ENCODE measurements at places on chromosomes 4 and X.
A peak's percentile ranks its signal among the peaks of the same experiment; 100 is the strongest.

DNA sequence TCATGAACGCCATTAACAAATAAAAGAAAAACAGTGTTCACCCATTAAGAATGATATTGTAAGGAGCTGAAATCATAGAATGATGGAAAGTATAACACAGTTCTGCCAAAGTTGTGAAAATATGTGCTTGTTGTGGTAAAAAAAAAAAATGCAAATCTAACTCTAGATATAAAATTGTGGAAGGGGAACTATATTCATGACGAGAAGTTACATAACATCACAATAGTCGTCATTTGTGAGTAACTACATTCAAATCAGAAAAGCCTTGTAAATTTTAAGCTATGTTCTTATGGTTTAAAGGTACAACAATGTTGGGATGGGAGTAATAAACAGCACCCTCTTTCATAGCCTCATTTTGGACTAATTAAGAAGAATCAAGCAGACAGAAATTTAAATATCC is 57.6 kb upstream of the PRDM8 start:
- DNase-seq, result no peak

DNA sequence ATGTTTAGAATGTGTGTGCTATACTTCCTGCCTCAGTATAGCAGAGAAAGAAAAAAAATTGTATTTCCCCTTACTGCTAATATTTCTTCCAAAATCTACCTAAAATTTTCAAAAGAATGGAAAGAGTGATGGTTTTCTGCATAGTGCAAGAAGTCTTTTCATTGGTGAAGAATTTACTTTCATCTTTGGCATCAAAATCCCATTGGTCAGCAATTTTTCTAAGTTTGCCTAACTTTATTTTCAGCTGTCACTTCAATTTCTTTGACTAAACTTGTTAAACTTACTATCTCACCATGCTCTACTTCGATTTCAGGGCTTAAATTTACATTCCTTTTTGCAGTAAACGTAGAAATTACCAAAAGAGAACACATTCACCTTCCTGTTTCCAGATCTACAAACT is 44.5 kb upstream of the MAGEB2 start:
- DNase-seq, result no peak

GRCh38 chr4:112288455-112288854 is 2.8 kb upstream of the TIFA start:
- DNase-seq, result no peak

DNA sequence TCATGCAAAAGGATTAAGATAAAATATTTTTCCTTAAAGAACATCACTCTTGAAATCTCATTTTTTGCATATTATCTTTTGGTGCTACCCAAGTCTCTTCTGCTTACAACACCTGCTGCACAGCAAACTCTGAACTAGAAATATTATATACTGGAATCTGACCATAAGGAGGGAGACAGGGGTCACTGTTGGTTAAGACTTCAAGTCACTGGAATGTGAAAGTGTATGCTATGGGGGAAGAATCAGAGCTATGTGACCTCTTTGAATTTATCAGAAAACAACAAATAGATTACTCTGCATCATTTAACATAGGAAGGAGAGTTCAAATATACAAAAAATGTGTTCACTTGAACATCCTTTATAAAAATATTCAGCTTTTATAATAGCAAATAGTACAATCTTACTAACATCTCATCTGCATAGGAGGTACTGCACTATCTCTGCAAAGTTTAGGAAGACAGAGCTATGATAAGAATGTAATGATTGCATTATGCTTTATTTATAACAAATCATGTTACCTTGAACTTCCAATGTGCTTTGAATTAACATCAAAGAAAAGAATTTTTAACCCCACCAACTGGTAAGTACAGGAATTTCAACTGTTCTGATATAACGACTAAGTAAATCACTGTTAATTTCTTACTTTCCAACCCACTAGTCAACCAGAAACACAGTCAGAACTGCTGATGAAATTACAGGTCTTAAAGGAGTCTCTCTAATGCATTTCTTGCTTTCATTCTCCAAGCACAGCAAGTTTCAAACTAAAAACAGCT is 69.8 kb downstream of the ZNF827 start:
- DNase-seq, result no peak

- DNase-seq, result no peak
Observed at GRCh38 chr4:113434247-113434587, 327.3 kb downstream of the CAMK2D start.

GRCh38 chr4:169485791-169486742 is 126.3 kb downstream of the NEK1 start:
- peak; percentile 38 for DNase-seq

DNA sequence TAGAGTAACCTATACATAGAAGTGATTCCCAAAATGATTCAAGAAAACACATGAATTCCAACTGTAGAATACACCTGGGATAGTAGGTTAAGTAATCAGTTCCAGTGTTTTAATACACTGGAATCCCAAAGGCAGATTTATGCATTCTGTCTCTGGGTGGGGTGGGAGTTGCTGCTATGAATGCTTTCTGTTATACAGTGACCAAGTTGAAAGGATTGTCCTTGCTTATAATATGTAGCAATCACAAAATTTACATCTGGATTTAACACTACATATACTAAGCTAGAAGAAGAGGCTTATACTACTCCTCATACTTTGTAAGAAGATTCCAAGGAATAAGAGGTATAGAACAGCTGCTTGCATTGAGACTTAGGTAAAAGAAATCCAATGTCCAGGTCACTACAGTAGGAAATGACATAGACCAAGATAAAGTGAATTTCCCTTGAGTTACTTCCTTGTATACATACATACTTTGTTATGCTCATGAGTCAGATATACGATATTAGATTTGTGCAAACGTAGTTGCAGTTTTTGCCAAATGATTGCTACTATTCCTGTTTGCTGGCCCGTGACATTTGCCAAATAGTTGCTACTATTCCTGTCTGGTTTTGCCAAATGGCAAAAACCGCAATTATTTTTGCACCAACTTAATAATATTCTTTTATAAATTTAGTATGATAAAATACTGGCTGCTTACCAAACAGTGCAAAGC is 210.5 kb upstream of the DIAPH2 start:
- no peak for DNase-seq

DNA sequence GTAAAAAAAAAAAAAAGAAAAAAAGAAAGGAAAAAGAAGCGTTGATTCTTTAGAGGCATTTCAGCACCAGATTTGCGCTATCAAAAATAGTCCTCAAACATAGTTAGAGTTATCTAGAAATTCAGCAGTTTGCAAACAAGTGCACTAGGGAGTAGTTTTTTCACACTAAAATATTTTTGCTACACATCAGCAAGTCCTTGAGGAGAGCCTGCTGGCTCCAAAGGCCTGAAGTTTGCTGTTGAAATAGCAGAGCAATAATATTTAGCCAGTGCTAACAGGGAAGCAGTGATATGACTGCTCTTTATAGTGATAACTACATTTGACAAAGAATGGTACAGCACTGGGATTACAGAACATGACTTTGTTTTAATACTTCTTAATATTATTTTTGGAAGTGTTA is 472.2 kb downstream of the PCDH7 start:
- no peak for DNase-seq

- DNase-seq, result peak; percentile 36
Observed at GRCh38 chrX:54921427-54922021, 900 bp downstream of the TRO start.

DNA sequence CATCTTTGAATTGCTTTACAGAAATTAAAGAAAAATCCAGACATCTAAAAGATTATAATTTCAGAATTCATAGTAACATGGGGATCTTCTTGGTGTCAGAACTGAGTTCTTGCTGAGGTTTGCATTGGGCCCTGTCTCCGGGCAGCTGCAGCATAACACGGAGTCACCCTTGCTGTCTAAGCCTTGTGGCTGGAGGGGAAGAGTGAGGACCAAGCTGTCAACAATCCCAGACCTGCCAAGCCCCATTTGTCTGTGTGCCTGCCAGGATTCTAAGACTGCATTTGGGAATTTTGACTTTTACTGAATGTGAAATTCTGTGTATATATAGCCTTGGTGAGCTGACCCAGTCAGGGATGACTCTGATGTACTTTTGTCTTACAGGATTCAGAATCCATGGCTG is 25.2 kb upstream of the NAP1L5 start:
- no peak for DNase-seq

GRCh38 chrX:18949944-18950301 is 34.0 kb downstream of the PHKA2 start:
- no peak for DNase-seq

DNA sequence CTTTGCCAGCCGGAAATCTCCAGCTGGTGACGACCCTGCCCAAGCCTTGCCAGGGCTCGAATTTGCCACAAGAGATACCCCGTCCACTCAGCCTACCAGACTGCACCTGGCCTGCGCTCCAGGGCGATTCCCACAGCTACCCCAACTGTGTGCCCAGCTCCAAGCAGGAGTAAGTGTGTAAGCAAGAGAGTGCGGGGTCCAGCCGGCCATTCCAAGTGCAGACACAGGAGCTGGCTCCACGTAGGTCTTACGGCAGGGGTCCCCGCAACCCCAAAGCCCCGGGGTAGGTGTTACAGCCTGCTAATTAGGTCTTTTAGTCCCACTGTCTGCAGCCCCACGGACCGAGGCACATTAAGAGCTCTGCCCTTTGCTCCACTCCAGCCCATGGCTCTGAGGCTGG is 1305.2 kb downstream of the ARAP2 start:
- DNase-seq, result no peak

DNA sequence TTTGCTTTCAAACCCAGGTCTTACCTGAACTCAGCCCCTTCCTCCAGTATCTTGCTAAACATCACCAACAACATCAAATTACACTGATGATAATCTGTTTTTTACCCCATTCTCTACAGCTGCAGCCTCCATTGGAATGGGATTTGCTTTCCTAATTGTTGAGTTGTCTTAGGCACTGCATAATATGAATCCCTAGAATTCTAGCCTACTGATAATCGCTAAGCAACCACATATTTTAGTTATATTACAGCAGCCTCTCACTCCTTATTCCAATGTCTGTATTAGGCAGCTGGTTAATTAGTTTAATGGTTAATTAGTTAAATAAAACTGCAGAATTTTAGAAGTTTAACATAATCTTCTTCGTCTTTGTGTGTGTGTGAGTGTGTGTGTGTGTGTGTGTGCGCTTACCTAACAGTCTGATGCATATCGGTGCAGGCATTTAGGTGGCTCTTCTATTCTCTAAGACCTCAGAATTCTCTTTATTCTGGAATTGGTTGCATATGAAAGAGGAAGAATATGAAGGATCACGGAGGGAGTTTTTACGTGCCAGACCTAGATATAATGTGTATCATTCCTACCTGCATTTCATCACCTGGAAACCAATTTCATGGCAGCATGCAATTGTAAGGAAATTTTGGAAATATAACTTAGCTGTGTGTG is 5.3 kb upstream of the COMMD8 start:
- no peak for DNase-seq

GRCh38 chrX:8366481-8366880 is 98.1 kb upstream of the VCX3B start:
- no peak for DNase-seq

DNA sequence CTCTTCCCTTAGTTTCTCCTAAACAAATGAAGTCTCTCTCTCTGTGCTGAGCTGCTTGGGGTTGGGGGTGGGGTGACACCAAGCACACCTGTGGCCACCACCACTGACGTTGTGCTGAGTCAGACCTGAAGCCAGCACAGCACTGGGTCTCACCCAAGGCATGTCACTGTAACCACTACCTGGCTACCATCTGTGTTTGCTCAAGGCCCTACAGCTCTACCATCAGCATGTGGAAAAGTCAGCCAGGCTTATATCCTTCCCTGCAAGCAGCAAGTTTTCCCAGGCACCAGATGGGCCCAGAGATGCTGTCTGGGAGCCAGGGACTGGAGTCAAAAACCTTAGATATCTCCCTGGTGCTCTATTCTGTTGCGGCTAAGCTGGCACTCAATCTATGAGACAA is 6.9 kb downstream of the CXCL10 start:
- no peak for DNase-seq

GRCh38 chr4:99736846-99737245 is 79.2 kb upstream of the C4orf54 start:
- no peak for DNase-seq

DNA sequence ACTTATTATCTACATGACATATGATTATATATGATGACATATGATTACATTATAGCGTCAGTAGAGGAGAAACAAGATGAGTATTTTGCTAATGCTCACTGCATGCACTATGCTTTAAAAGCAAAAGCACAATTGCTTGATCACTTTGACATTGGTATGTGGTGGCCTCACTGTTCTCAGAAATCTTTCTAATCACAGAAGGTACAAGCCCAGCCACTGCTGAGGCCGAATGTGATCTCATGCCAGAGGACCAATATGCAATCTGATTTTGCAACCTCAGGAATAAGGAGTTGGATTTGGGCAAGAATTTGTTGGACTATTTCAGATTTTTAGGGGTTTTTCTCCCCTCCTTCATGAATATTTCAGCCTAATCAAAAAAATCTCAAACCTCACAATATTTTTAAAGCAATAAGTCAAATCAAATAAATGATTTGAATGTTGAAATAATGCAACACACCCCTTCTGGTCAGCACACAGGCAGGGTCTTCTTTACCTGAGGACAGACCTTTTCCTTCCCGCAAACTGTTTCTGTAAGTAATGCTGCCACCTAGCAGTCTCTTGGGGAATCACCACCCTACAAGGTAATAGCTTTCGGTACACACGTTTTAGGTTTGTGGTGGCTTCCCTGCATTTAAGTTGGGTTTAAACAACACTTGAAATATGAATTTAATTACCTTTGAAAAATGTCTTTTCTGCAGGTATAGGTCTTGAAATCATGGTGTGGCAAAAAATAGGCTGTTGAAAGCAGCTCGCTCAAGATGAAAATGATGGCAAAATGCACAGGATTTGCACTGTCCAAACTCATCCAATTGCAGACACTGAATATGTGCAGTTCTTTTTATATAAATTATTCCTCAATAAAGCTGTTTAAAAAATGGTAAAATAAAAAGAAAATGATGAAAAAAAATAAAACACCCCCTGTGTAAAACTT is 4.8 kb upstream of the CXCL13 start:
- peak; percentile 30 for DNase-seq

- peak; percentile 93 for DNase-seq
Observed at GRCh38 chrX:153934762-153935325, at the start of gene NAA10. NAA10 (minus strand) TSS chrX:153935037; CDS start chrX:153934904, 133 bp downstream.

- DNase-seq, result no peak
Observed at GRCh38 chr4:111573386-111573785, 571.9 kb upstream of the FAM241A start.

- DNase-seq, result no peak
Observed at GRCh38 chrX:133653358-133653757, 238.1 kb upstream of the GPC4 start.

DNA sequence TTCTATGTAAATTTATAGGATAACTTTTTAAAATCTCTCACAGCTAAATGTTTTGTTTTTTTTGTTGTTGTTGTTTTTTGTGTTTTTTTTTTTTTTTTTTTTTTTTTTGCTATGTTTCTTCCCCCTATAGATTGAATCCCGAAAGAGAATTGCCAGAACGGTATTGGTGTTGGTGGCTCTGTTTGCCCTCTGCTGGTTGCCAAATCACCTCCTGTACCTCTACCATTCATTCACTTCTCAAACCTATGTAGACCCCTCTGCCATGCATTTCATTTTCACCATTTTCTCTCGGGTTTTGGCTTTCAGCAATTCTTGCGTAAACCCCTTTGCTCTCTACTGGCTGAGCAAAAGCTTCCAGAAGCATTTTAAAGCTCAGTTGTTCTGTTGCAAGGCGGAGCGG is 4.1 kb downstream of the BRS3 start:
- DNase-seq, result no peak

- no peak for DNase-seq
Observed at GRCh38 chr4:169040559-169041261, 30.7 kb upstream of the CBR4 start.

GRCh38 chrX:30653415-30654131 is at the start of gene GK:
GK (plus strand) TSS chrX:30653423; CDS start chrX:30653538, 115 bp downstream.
- DNase-seq, result no peak

GRCh38 chr4:70531981-70532380 is 13.6 kb downstream of the AMTN start:
- no peak for DNase-seq

All from frontal cortex (tissue), 4 donors.